ENCODE measurements at places on chromosomes 4 and X.

DNA sequence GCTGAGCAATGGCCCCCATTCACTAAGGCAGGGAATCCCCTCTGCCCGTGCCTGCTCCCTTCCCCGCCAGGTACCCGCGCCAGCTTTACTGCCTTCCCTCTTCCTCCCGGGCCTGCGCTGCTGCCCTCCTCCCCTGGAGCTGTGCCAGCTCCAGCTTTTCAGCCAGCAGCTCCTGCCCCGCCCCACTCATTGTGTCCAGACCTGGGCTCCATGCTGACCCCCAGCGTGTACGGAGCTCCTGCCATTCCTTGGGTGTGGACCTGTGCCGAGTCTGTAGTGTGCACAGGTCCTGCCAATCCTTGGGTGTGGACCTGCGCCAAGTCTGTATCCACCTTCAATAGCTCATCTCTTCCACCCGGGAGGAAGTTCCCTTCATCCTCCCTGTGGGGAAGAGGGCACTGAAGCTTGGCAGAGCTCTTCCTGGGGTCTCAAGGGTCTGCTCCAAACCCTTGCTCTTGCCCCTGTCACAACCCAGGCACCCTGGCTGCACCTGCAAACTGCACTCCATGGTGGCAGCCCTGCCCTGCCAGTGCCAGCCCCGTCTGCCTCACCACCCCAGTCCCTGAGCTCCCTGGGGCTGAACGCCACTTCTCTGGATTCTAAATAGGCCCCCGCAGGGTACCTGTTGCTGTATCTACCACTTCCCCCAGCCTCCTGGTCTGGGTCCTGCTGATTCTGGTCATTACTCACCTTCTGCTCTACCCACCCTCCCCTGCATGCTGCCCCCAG lies 63.9 kb downstream of the TRMT44 start:
- DNase-seq = no peak

DNA sequence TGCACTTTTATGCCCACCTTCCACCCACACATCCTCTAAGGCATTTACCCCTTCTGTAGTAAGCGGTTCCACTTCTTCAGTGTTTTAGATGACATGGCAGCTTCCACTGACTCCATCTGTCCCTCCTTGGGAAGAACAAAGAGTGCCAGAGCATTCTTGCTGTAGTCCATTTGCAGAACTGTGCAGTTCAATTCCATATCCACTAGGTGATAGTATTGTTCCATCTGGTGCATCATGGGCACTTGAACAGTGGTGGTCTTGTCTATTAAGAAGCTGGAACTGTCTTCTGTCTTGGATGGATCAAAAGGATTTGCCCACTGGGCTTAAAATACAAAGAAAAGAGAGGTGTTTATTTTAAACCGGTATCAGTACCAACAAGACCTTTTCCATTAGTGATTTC lies 3.5 kb downstream of the SERPINA7 start:
- DNase-seq = no peak

GRCh38 chr4:162422312-162422711 lies 258.5 kb upstream of the FSTL5 start:
- no peak for DNase-seq

DNA sequence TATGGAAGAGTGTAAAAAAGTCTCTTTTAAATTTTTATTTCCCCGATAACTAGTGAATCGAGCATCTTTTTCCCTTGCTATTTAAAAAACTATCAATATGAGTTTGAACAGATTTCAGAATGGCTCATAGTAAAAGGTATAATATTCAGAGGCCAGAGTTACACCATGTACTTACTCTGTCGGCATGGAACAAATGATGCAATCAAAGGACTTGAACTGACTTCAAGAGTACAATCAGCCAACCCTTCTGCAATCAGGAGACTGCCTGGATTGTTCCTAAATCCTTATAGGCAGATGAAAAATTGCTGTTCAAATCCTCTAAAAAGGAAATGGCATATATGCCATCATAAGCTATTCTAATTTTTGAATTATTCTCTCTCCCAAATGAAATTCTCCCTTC lies 273.3 kb downstream of the SH2D1A start:
- DNase-seq = no peak

DNA sequence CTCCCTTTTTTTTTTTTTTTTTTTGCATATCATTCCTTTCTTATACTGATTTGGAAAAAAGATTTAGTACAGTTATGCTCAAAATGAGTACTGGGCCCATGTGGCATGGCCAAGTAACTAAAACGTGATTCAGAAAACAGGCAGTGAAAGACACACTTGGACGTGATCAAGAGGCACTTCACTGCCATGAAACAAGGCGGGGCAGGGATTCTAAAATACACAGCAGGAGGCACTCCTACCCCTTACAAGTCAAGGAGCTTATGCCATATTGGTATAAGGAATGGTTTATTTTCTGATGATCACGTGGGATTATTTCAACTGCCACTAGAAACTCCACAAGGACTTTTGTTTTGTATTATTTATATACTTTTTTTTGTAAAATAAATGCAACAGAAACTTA lies 72.0 kb downstream of the CHST7 start:
- DNase-seq = no peak

- no peak for DNase-seq
These were observed 30.0 kb downstream of the CDKL5 start for GRCh38 chrX:18455384-18455783.

GRCh38 chrX:26914232-26914631 lies 548.9 kb downstream of the PPP4R3C start:
- no peak for DNase-seq

DNA sequence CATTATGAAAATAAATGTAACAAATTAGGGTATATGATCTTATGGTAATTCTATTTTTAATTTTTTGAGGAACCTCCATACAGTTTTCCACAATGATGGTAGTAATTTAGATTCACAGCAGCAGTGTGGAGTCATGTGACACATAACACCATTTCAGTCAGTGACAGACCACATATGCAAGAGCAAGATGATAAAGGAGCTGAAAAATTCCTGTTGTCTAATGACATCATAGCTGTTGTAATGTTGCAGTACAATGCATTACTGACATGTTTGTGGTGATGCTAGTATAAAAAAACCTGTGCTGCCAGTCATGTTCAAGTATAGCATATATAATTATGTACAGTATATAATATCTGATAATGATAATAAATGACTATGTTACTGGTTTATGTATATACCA lies 28.5 kb downstream of the EMCN start:
- no peak for DNase-seq

DNA sequence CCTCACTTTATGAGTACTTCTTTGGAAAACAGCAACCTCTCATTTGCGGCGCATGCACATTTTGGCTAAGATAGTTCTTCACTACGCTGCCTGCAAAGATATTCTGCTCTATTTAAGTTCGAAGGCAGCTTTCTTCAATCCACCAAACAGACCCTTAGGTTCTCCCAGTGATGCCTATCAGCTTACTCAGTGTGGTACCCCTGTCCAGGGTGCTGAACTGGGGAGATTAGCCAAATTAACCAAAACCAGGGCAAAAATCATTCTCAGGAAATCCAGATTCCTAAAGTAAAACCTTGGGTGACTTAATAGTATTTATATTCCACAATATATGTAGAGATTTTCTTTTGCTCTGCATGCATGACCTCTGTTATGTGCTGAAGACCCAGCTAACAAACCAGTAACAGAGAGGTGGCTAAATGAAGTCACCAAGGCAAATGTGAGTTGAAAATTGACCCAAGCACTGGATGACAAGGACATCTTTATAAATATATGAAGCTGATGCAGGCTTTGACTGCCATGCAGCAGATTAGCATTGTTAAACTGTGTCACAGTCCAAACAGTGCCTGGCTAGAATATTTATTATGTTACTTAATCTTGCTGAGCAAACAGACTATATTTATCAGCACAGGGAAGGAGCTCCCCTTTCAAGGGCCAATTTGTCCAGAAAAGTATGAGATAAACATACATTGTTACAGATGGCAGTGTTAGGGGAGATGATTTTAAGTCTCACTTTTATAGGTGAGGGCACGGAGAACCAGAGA lies 418.2 kb downstream of the STIM2 start:
- DNase-seq = no peak

DNA sequence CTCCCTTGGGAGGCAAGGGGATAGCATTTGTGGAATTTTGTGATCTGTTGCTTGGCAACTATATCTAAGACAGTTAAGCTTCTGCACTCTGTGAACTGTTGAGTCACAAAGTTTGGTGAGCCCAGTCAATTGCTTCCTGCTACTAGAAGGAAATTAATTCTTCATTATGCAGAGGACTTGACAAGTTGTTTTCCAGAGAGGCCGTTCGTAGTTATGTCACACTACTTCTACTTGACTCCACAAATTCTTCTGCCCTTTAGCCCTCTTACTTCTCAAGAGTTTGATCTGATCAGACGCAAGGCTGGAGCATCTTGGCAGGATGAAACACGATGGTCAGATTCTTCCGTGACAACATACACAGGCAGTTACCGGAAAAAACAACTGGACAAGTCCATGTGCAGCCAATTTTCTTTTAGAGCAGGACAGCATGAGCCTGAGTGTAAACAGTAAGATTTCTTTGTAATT lies at the start of gene C4orf51:
Gene C4orf51 (plus strand): TSS at position 156 of the 465 bp plus-strand sequence. CDS start 58 bp downstream, at position 214.
- no peak for DNase-seq

- no peak for DNase-seq
These were observed 87.9 kb downstream of the IL1RAPL1 start for GRCh38 chrX:28675173-28675572.

GRCh38 chr4:60384516-60384915 lies 815.6 kb upstream of the ADGRL3 start:
- no peak for DNase-seq

DNA sequence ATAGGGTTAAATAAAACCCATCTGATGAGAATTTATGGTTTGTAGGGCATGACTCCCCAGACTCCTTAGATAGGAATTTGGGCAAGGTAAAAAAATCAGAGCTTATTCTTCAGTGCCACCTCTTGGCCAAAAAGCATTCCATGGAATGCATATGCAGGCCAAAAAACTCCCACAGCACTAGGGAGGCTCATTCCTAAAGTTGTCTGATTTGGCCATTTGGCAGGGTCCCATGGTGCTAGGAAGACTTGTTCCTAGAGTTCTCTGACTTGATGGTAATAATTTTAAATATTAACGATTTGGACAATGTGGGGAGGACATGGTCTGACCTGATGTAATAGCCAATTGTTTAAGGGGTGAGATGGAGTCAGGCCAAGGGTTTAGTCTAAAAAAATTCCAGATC lies 93.0 kb downstream of the SPIN4 start:
- no peak for DNase-seq

- DNase-seq = no peak
These were observed 340.0 kb downstream of the DCAF12L2 start for GRCh38 chrX:125826080-125826479.

DNA sequence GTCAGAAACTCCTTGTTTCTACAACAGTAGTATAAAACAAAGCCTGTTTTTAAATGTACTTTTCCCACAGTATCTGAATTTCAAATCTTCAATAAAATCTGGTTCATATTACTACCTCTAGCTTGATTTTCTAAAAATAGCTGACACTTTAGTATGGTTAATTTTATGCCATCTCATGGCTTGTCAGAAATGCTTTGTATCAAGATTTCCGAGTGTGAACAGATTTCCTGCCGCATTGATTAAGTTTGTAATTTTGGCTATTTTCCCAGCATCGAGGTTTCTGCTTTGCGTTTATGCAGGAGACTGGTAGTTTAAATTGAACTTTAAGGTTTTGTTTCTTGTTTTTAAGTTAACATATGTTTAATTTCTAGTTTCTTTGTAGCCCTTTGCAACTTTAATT lies 44.2 kb downstream of the CLCN3 start:
- DNase-seq = no peak

GRCh38 chr4:56637154-56637553 lies 43.9 kb downstream of the HOPX start:
- DNase-seq = no peak

GRCh38 chr4:29571322-29571721 lies 1148.8 kb upstream of the PCDH7 start:
- no peak for DNase-seq

DNA sequence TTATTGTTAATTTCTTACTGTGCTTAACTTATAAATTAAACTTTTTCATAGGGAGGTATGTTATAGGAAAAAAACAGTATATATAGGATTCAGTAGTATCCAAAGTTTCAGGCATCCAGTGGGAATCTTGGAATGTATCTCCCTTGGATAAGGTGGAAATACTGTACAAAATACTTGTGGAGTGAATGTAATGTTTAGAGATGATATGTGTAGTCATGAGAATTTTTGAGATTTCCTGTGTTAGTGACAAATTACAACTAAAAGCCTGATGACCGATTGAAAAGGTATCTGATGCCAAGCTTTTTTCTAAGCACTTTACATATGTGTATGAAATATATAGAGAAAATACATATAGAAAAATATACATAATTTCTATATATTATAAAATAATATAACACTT lies 69.2 kb downstream of the STK32B start:
- DNase-seq = no peak

DNA sequence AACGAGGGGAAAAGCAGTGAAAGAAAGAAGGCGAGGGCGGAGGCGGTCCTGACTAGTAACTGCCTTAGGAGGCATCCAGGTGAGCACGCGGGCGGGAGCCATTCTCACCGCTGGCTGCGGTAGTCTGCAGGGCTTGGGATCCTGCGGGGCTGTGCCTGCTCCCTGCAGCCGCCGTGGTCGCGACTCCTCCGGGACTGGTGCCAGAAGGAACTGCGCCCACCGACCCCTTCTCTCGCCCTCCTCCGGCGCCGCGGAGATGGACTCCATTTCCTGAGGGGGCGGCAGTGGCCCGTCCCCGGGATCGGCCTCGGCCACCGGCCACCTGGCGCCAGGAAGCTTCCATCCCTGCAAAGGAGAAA lies 543 bp downstream of the NFXL1 start:
- DNase-seq = peak; percentile 63

DNA sequence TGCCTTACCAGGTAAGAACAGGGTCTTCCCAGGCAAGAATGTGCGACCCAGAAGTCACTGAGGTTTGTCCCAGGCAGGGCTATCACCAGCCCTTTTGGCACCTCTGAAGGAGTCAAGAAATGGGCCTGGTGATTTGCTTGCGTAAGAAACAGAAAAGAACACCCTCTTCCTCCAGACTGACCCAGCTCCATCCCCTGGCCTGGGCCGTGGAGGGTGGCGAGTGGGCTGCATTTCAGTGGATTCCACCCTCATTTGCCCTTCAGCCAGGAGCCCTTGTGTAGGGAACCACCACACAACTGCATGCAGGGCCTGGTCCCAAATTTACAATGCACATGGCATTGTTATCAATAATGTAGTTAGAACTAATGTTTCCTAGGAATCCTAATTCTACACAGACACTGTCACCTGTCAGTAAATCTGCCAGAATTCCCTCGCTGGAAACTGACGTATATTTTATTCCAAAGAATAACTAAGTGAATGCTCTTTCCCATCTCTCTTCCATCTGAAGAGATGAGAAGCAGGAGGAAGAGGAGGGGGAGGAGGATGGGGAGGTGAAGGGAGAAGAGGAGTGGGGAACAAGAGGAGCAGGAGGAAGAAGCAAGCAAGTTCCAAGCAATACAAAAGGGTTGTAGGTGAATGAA lies 46.6 kb downstream of the TSPAN5 start:
- DNase-seq = no peak

- no peak for DNase-seq
These were observed 223.1 kb upstream of the FAT1 start for GRCh38 chr4:186946682-186947294.

- no peak for DNase-seq
These were observed 94.7 kb upstream of the PUDP start for GRCh38 chrX:7242613-7243012.

- no peak for DNase-seq
These were observed 162.3 kb upstream of the SMIM31 start for GRCh38 chr4:164591666-164592065.

- DNase-seq = no peak
These were observed 90.1 kb downstream of the IRF2 start for GRCh38 chr4:184384056-184384809.
